Skeletal muscle cell (primary cell): ENCODE measurements at places on chromosomes 2 and 18.

DNA sequence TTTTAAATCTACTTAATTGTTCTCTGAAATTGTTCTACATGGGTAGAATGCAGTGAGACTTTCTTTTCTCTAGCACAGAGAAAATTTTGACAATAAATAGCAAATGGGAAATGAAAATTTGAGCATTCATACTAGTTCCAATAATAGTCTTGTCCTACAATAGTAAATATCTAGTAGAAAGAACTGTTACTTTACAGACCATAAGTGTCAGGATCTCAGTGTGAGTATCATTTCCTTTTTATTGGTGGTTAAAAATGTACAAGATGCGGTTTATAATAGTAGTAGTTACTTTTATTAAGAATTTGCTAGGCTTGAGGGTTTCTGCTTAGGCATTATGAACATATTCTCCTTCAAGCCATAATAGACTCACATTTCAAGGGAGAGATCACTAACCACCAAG, 43.2 kb downstream of the KCNE4 start:
- no peak for DNase-seq

GRCh38 chr18:2907550-2908135, 60.8 kb downstream of the EMILIN2 start:
- DNase-seq, result no peak

DNA sequence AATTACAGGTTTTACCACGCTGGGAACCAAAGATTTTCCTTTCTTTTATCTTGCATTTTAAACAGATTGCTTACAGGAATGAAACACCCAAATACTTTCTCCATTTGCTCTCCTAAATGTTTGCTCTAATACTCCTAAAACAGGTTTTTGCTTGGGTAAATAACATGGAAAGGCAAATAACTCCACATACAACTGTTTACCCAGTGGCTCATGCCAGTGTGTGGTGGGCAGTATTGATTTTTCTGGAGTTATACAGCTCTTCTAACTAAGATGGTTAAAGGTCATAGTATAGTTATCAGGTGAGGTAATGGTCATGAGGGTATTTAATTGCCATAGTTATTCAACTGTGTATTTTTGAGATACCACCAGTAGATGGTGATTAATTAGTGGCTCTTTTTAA, 61.2 kb upstream of the RAB27B start:
- DNase-seq, result no peak

GRCh38 chr2:24360963-24361330, 611 bp upstream of the ITSN2 start:
- no peak for DNase-seq

- DNase-seq, result no peak
Measured at GRCh38 chr2:40330096-40330495, 121.8 kb downstream of the SLC8A1 start.

- no peak for DNase-seq
Measured at GRCh38 chr2:10406491-10407188, 41.5 kb downstream of the ODC1 start.

GRCh38 chr2:179340678-179341077, 76.0 kb upstream of the SESTD1 start:
- peak; percentile 31 for DNase-seq

- DNase-seq, result no peak
Measured at GRCh38 chr2:239381709-239382134, 19.1 kb downstream of the HDAC4 start.

DNA sequence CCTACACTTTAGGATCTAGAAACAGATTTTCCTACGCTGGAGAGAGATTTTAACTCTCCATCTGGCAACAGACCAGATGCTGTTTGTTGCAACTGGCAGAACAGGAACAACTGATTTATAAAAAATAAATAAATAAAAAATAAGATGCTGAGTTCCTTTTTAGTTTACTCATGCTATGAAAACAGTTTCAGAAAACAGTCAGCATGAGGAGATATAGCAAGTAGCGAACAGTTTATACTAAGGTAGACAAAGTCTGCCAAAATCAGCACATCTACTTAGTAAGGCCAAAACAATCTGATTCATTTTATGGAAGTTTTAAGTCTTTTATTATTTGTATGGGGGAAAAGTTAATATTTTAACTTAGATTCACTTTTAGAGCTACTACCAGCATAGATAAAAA, 974.0 kb upstream of the CNTNAP5 start:
- no peak for DNase-seq

DNA sequence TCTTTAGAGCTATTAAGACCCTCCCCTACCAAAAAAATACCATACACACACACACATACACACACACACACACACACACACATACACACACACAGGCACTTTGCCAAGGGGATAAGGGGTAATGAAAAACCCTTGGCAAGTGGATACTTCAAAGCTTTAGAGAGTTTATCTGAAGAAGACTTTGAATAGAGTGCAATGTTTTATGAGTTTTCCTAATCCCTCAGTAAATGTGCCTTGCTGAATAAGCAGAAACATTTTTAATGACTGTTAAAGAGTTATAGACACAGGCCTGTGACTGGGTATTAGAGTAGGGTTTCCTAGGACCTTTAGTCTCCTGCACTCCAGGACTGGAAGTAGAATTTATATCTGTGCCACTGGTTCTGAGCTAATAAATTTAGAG, 75.5 kb upstream of the CTAGE1 start:
- DNase-seq, result no peak

DNA sequence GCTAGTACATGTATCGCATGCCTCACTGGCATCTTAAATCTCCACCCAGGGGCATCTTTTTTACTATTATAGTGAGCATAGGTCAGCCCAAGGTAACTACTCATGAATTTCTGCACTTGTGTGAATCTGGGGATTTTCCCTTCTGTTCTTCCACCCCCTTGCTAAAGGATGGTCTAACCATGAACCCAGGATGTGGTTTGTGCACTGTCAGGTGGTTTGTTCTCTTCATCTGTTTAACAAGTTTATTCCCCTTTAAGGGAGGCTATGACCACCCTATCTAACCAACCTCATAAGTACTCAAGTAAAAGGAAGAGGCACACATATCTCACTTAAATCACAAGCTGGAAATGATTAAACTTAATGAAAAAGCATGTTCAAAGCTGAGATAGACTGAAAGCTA, 243.0 kb downstream of the RPRM start:
- no peak for DNase-seq

GRCh38 chr2:2681711-2682251, 350.7 kb upstream of the MYT1L start:
- no peak for DNase-seq

DNA sequence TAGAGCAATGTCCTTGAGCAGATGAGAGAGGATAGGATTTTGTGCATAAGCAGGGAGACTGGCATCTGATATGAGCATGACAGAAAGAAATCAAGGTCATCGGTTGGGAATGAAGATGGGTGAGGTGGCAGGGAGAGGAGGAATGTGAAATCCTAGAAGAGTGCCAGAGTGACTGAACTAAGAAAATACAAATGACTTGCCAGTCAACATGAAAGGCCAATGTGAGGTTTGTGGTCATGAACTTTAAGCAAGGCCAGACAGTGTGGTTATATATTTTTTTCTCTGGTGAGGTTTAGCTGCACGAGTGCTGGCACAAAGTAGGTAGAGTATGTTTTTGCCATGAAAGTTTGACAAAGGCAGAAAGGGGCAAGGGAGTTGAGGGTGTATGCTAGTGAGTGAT, 21.2 kb downstream of the QPCT start:
- DNase-seq, result no peak
